ENCODE measurements at places on chromosomes 6 and 20.

GRCh38 chr6:17490724-17491123 is 97.3 kb downstream of the CAP2 start:
- DNase-seq = no peak

- DNase-seq = peak; percentile 39
Observed at GRCh38 chr6:132084811-132085509, 133.8 kb upstream of the CCN2 start.

GRCh38 chr20:62156592-62157386 is 13.2 kb downstream of the SS18L1 start:
- DNase-seq = peak; percentile 84

- no peak for DNase-seq
Observed at GRCh38 chr6:27879837-27880236, 32.4 kb downstream of the OR2B2 start.

DNA sequence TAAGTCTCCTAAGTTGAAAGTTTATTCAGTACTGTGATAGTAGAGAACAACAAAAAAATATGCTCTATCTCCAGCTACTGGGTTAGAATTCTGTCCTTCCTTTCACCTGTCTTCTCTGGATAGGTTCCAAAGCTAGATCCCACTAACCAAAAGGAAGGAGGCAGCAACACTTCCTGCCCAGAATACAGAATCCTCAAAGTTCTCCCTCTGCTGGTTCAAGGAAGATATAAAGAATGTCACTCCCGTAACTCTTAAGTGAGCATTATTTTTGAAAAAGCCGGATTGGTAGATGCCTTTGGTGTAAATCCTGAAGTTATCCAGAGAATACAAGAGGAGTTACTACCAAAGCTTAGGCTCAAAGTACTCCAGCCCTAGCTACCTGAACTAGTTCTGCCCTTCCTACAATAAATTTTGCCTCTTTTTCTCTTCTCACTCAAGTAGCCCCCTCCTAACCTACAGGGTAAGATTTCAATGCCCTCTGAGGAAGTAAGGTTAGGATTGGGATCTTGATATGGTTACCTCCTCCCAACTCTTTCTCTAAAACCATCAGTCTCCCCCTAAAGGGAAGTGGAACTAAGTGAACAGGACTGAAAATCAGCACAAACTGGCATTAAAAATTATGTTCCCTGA is 26.0 kb upstream of the CRIP3 start:
- peak; percentile 34 for DNase-seq

GRCh38 chr6:34644716-34645115 is 51.9 kb downstream of the ILRUN start:
- no peak for DNase-seq

- no peak for DNase-seq
Observed at GRCh38 chr20:20549267-20549612, 163.2 kb downstream of the RALGAPA2 start.

GRCh38 chr20:44938637-44939036 is 21.6 kb downstream of the TOMM34 start:
- no peak for DNase-seq

- DNase-seq = no peak
Observed at GRCh38 chr6:46888578-46888977, 33.2 kb downstream of the ADGRF5 start.

- DNase-seq = peak; percentile 65
Observed at GRCh38 chr20:46206025-46206424, 87.9 kb downstream of the CD40 start.

DNA sequence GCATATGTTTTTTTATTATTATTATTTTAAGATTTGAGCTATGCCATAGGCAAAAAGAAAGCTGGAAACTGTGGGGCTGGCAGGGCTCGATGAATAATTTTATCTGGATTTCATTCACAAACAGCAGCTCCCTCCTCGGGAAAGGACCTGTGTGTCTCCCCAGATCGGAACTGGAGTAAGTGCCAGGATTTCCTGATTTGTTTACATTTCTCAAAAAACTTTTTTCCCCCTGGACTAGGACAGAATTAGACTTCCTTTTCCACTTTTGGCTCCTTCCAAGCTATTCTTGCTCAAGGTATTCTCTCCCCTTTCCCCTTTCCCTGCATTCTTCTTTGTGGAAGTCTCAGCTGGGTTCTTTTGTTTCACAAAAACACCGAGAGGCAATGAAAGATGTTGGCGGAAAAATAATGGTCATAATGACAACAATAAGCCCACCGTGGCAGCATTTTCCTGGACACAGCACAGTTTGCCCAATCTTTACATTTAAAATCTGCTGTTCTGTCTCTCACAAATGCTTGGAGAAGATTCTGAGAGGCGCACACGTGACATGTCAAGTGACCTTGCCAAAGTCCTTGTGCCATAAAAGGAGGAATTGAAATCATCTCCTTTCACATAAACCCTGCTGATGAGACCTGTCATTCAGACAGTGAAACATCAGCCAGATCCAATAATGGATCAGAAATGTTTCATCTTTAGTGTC is 85.8 kb upstream of the PREP start:
- DNase-seq = no peak

DNA sequence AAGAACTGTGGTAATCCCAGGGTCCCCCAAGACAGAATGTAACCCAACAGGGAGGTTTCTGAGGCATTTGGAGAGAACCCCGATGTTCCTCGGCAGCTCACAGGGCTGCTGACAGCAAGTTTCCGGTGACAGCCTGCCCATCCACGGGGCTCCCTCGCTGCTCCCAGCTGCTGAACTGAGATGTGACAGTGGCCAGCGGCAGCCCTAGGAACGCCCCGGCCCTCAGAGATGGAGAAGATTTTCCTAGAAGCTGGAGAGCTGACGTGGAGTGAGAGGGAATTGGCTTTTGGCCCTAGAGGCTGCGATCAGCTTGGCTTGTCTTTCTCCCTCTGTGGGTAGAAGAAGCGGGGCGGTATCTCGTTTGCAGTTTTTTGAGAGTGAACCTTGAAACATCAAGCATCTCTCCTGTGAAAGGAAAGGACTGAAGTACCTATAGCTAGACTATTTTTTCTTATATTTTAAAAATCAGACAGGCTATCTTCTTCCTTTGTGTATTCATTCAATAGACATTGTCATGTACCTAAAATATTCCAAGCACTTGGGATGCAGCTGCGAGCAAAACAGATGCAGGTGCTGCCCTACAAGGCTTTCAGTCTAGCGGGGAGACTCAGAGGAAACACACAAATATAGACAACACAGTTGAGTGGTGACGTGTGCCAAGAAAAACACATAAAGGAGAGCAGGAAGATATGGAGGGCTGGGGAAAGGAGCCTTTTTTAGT is 28.4 kb upstream of the NFATC2 start:
- DNase-seq = no peak

- DNase-seq = no peak
Observed at GRCh38 chr6:138240476-138241245, 22.4 kb upstream of the PBOV1 start.

DNA sequence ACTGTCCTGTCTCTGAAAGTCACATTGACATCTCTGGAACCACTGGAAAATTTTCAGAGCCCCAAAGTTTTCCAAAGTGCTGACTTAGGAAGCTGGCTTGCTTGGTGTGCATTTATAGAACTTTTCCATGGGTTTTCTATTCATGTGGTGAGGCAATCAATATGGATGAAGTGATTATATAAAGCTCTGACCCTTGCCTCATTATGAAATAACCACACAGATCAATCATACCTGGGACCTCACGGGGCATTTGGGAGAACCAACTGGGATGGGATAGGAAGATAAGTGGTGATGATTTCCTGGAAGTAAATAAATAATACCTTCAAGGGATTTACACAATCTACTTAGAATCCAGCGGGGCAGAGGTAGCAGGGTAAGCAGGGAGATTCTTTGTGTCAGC is 22.9 kb upstream of the SIM1 start:
- DNase-seq = no peak
